Stromal cell of bone marrow (primary cell): ENCODE measurements at places on chromosomes 12 and 14.

GRCh38 chr12:42617622-42618021 is 28.1 kb upstream of the PRICKLE1 start:
- DNase-seq: no peak

DNA sequence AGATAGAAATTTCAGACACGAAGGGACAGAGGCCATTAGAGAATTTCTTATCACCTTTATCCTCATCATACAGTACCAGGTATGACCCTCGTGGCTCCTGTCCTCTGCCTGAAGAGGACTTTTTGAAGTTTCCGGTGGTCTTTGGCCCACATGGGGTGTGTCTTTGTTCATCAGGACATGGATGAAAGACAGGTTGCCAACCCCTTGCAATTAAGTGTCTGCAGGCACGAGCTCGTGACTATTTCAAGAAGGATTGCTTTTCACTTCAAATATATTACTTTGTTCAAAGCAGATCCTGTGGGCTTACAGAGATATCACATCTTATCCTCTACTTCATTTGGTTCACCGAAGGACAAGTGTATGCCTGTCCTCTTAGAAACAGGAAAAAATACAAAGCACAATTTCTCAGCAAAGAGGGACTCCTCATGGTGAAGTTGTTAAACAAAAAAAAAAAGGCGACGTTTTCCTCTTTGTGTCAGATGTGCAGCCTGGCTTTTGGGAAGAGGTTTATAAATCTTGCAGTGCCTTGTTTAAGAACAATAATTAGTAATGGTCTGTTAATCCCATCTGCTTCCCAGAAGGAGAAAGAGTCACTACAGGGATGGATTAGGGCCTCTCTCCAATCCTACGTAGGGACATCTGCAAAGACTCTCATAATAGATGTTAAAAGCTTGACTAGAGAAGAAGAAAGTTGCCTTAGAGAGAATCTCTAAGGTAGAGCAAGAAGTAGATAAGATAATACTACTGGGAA is 13.5 kb upstream of the FAM234B start:
- DNase-seq: no peak

DNA sequence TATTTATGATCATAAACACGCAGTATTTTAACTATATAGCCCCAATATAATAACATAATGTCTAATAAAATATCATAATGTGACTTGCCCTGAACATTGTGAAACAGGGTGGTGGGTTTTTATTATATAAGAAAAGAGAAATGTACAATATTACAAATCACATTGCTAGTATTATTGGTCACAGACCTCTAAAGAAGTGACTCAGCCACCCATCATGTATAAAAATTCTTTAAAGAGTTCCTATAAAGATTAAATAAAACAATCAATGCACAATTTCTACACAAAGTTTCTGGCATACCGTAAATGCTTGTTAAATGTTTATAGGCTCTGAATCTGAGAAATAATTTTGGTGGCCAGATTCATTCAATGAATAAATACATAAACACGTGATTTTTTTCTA is 28.9 kb downstream of the ABCC9 start:
- no peak for DNase-seq

DNA sequence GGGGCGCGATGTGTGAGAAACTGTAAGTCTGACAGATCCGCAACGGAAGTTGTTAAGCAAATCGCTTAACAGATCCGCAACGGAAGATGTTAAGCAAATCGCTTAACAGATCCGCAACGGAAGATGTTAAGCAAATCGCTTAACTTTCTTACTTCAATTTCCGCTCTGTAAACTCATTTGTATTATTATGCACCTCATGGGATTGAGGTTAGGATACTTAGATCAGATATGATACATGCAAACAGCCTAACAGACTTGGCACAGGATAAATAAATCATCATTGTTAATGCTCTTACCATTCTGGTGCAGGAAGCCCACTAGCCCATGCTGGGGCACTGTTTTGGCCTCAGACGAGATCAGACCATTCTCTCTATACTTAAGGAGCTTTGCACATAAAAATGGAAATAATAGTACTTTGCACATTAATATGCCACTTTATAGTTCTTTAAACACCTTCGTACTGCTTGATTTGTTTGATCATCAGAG is 399 bp downstream of the NCAPD2 start:
- DNase-seq: no peak

- DNase-seq: no peak
Measured at GRCh38 chr14:21184254-21184653, 28.4 kb upstream of the OR5AU1 start.

- DNase-seq: no peak
Measured at GRCh38 chr12:49698619-49699545, 8.3 kb downstream of the FMNL3 start.

DNA sequence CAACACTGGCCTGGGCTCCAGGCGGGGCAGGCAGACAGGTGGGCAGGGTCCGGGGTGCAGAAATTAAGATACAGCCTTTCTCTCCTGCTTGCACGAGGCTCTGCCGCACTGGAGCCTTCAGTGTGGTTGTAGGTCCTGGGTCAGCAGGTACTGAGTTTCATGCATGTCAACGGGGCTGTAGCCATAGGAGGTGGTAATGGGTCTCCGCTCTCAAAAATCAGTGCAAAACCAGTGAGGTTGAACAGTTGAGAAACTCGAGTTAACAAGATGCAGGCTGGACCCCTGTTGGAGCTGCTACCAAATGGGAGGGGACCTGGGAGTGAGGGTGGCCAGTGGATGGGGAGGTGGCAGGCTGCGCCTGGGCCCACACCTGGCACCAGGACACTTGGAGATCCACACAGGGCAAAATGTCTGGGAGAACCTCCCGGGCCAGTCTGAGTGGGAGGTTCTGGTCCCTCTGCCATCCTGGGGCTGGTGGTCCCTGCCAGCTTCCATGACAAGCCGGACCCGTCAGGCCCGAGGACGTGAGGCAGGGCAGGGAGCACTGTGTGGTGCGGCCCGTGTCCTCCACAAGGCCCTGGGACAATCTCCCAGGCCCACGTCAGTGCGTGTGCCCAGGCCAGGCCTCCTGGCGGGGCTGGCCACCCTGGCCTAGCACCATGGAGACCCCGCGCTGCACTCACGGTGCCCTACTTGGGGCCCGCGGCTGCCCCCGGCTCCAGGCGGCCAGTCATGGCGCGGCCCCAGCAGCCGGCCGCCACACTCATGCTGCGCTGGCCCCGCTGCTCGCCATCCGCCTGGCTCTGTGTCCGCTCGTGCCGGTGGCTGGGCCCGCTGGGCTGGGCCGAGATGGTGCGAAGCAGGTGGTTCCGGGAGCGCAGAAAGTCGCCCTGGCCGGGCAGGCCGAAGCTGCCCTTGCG is 5.1 kb downstream of the ARL6IP4 start:
- no peak for DNase-seq

DNA sequence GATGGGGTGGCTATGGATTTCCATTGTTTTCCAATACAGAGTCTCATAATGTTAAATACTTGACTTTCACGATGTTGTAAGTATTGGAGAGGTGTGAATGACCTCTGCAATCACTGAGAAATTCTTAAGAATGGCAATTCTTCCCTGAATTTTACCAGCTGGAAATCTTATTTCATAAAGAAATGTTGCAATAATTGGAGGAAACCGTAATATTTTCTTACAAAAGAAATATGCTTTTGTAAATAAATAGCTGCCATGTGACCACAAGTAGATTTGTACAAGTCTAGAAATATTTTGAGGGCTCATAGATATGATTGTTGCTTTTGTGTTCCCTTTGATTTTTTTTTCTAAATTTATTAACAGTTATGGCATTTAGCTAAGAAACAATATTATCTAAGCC is 308.7 kb upstream of the ATP2B1 start:
- DNase-seq: no peak

GRCh38 chr12:112973011-112973735 is 5.1 kb upstream of the OAS2 start:
- no peak for DNase-seq

DNA sequence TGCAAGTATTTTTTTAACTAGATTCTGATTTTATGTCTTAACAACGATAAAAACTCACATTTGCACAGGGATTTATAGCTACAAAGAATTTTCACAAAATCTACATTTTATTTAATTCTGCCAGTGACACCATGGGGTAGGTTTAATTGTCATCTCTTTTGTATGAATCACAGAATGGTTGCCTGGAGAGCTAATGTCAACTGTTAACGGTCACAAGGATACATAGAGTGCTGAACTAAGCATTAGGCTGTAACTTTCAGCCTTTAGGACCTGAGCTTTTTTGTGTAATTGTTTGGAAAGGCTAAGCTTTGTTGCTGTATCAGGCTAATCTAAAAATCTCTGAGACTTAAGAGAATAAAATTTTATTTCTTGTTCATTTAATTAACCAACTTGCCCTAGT is 465.3 kb upstream of the TBX3 start:
- no peak for DNase-seq

DNA sequence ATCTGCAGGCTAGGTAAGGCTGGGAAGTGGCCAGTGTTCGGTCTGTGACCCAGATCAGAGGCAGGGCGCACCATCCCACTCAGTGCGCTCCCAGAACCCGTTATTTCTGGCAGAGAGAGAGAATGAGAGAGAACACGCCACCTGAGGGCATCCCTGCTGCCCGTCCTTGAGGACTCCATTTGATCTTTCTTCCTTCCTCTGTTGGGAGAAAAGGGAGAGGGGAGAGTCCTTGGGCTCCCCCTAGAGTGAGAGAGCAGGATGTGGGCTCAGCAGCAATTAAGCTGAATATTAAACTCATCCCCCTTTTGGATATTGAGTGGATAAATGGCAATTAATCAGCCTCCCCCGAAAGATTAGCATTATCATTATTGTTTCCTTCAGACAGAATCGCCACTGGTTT is 70.6 kb downstream of the IFT43 start:
- peak; percentile 2 for DNase-seq

DNA sequence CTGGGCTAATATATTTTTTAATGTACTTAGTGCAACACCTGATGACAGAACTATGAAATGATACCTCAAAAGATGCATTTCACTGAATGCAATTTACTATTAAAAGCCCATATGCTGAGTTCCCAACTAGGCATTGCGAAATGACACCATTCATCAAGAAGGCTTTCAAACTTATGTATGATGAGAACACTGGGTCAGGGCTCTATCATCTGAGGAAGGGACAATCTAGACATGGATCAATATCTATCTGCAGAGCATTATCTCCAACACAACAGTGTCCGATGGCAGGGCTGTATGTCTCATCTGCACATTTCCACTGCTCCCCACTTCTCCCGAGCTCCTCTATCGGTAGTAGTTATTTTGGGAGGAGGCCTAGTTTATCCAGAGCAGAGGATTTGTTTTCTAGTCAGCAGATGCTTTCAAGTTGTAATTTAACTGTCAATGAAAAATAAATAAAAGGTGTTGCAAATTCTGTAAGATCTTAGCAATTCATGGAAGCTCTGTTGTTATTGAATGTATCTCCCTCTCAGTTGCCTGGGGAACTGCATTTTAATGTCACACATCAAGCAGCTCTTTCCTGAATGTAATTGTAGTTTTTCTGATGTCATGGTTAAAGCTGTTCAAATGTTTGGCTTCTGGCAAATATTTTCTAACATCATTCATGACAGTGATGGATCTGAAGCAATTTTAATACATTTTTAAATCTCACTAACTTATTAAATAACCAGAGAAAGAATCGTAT is 7.4 kb upstream of the GCH1 start:
- DNase-seq: no peak

GRCh38 chr12:130983328-130984017 is 29.8 kb downstream of the ADGRD1 start:
- DNase-seq: no peak

DNA sequence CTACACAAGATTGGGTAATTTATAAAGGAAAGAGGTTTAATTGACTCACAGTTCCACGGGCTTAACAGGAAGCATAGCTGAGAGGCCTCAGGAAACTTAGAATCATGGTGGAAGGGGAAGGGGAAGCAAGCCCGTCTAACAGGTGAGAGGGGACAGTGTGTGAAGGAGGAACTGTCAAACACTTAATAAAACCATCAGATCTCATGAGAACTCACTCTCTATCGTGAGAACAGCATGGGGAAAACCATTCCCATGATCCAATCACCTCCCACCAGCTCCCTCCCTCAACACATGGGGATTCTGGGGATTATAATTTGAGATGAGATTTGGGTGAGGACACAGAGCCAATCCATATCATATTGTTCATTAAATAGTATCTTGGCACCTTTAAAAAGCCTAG is 56.1 kb downstream of the EPS8 start:
- DNase-seq: no peak

DNA sequence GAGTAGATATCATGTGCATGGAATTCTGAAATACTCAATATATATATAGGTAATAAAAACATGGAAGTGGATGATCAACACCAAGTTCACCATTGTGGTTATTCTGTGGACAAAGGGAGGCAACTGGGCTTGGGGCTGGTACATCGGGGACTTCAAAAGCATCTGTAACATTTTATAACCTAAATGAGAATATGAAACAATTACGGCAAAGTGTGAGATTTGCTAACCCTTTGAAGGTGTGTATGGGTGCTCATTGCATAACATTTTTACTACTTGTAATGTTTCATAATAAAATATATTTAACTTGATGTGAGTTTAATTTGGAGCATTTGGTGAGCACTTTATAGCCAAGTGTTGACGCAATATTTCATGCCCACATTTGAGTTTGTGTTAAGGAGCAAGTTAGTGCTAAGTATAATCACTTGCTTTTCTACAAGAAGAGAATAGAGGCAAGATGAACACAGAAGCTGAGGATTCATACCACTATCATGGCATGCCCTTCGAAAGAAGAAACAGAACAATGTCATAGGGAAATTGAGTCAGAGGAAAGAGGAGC is 109.3 kb downstream of the NTN4 start:
- DNase-seq: no peak

DNA sequence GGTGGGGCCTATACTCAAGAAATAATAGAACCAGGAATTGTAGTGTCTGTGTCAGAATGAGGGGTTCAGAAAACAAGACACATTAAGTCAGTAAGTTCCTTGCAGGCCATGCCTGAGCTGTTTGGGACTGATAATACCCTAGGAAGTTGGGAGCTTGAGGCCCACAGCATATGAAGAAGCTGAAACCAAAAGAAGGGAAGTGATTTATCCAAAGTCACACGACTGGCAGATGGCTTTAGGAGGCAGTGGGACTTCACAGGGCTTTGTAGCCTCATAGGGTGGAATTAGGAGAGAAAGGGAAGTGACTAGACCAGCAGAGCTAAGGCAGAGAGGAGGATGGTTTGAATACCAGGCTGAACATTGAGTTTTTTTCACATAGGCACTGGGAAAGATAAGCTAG is 56.6 kb upstream of the SRSF5 start:
- no peak for DNase-seq
